ENCODE measurements at places on chromosomes 7 and 10.
A peak's percentile ranks its signal among the peaks of the same experiment; 100 is the strongest.

DNA sequence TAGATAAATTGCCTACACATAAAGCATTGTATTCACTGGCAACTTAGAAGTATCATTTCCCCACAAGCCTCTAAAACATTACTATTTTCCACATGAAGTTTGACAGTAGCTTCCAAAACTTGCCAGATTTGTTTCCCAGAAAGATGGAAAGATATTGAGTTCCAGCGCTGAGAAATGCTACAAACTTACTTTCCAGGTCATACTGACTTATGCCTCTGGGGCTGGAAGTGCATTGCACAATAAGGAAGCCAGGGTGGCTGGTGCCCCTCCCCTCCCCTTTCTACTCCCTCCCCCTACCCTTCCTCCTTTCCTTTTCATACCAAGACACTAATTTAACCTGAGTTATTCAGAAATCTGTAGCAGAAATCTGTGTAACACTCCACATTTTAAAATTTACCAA, 212.6 kb downstream of the WDR37 start:
- no peak for DNase-seq

GRCh38 chr10:33534416-33534815, 199.9 kb upstream of the NRP1 start:
- no peak for DNase-seq

- DNase-seq, result no peak
Measured at GRCh38 chr7:149109969-149110368, 16.2 kb downstream of the ZNF425 start.

- DNase-seq, result no peak
Measured at GRCh38 chr7:74364061-74364460, 74.9 kb downstream of the CLIP2 start.

GRCh38 chr7:37376386-37376785, 72.3 kb downstream of the ELMO1 start:
- no peak for DNase-seq

DNA sequence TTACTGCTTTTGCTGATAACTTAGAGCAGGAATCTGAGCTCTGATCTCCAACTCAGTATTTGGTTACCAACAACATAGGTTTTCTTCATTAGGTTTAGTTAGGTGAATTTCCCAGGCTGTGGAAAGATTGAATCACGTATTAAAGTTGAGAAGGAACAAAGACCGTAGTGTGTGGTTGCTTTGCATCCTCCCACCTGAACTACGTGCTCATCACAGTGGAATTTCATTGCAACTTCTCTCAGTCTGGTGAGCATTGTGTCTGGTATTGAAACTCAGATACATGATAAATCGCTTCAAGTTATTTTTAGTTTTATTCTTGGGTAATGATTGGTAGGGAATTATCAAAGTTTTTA, 139.4 kb upstream of the AKR1E2 start:
- DNase-seq, result no peak

DNA sequence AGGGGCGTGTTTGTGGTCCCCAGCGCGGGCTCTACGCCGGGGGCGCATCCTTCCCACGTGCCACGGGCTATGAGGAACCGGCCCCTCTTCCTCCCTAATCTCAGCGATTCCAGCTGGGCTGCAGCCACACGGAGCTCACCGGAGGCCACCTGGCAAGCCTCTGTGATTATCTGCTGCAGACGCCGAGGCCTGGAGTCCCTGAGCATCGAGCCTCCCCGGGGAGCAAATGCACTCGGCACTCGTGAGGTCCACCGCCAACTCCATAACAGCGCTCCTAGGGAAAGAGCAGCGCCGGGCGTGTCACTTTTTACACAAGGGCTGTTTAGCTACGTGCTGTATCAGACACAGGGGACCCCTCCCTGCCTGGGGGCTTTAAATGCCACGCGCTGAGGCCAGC, 101.2 kb downstream of the DYNC2I1 start:
- DNase-seq, result no peak

DNA sequence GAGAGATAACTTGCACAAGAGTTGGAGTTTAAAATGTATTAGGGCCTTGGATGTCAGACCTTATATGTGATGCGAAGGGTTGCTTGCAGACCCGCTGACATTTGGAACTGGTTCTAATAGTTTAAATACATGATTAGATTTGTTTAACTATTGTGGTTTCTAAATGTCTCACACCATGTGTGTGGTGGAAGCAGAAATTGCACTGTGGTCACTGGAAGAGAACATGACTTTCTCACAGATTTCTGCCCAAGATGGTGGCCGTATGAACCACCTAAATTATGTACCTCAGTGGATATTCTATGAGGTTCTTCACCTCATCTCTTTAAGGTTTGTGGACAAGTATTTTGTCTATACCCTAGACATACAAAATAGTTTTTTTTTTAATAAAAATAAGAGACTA, 8.2 kb upstream of the C1QL3 start:
- no peak for DNase-seq

DNA sequence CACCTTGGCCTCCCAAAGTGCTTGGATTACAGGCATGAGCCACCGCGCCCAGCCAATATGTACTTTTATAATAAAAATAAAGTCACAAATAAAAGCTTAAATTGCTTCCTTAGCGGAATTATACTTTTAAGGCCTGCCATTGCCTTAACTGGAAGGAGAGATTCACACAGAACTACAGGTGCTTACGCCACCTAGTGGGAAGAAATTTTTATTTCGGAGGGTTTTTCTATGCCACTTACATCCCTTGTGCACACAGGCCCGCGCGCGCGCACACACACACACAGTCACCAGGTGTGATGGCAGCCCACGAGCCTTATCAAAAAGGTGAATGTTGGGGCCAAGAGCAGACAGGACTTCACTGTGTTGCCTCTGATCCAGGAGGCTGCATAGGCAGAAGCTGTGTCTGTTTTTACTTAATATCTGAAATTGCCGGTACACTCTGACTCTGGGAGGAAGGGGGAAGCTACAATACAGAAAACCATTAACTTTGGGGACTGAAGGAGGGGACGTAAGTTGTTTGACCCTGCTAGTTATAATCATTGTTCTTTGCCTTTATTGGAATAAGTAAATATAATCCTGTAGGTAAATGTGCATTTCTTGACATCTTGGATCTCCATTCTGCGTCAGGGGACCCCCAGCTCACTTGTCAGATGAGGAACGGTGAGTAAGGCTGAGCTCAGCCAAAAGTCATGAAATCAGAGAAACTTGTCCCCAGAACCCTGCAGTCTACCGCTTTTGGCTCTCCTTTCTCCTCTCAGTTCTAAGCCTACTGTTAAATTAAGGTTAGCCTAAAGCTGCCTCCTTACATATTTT, 87.1 kb downstream of the SLC16A9 start:
- peak; percentile 72 for DNase-seq

- DNase-seq, result no peak
Measured at GRCh38 chr10:94240901-94241300, 121.8 kb downstream of the NOC3L start.

DNA sequence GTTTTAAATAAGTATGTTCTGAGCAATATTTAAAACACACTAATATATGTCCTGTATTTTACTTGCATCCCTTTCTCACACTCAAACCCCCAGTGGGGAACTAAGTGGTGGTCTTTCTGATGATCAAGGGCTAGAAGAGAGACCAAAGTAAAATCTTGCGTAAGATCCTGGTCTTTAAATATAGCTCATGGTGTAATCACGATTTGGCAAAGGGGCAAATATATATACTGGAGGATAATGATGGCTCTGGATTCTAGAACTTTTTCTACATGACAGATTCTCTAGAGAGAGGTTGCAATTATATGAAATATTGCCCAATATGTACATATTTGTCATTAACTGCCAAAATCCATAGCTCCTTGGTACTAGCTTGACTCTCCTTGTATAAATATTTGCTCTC, 438.3 kb downstream of the NXPH1 start:
- DNase-seq, result no peak

DNA sequence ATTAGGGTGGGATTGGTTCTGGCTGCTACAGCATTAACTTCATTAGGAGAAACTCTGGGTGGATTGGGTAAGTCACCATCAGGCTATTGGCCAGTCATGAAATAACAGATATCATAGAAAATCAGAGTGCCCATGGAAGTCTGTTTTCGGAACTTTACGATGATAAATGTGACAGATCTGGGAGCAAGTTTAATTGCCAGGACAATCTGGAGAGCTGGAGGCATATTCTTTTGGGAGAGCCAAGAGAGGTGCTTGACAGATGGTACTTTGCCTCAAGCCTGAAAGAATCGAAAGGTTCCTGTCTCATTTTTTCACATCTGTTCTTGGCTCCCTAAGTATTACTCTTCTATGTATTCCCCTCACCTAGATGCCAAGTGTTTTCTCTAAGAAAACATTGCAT, 369.9 kb downstream of the CNTNAP2 start:
- no peak for DNase-seq

- no peak for DNase-seq
Measured at GRCh38 chr7:143012409-143012808, 14.5 kb downstream of the OR9A2 start.

DNA sequence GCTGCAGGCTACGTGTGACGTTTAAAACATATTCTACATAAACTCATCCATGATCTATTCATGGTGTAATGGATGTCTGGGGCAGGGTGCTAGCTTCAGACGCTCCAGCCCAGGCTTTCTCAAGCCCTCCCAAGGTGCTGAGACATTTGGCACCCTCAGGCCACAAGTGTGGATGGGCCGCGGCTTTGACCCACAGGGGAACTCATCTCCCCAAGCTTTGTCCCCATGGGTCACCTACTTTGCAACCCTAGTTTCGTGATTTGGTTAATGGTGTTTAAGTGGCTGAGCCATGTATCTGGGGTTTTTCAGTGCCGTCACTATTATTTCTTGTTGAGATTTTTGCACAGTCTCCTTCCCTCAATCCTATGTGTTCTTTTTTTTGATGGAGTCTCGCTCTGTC, 66.0 kb downstream of the GRK5 start:
- no peak for DNase-seq

DNA sequence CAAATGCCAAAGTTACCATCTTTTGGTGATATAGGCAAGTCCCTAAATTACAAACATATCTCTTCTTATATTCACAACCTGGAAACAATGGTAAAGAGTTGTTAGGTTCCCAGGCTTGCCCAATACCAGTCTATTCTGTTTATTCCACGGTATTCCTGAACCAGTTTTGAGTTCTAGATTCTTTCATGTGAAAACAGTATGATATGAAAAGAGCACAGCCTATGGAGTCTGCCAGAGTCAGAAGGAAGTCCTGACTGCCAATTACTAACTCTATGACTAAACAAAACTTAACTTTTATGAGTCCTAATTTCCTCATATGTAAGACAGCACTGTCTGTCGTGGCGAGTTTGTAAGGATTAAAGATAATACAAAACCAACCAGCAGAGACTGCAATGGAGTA, 5.6 kb downstream of the ABI1 start:
- no peak for DNase-seq

DNA sequence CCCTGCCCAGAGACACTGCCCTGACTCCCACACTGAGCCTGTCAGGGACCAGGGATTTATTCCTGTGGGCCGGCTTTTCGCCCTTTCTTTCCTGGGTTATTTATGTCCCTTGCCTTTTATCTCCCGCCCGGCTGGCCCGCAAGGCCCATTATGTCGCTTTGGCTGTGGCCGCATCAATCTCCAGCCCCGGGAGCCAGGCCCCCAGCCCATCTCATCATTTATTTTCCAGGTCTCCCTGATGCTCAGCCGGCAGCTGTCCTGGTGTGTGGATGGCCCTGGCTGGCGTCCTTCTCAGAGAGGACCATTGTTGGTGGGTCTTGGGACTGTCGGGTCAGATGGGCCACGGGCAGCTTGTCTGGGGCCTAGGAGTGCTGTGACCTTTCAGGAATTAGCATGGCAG, 82.3 kb downstream of the FAM241B start:
- DNase-seq, result no peak

DNA sequence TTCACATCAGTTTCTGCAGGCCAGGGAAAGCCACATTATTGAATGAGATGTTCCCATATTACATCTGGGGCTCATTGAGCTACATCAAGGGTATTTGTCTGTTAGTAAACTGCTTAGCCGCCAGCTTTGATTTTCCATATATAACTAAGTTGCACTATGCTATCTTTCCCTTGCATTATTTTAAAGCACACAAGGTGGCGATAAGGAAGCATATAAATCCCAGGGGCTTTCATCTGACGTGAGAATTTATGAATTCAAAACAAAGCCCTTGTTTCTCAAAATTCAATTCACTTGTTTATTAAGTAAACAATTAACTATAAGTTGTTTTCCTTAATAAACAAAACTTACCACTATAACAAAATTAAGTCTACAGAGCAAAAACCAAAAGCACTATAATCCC, 334.1 kb upstream of the TPK1 start:
- DNase-seq, result no peak

DNA sequence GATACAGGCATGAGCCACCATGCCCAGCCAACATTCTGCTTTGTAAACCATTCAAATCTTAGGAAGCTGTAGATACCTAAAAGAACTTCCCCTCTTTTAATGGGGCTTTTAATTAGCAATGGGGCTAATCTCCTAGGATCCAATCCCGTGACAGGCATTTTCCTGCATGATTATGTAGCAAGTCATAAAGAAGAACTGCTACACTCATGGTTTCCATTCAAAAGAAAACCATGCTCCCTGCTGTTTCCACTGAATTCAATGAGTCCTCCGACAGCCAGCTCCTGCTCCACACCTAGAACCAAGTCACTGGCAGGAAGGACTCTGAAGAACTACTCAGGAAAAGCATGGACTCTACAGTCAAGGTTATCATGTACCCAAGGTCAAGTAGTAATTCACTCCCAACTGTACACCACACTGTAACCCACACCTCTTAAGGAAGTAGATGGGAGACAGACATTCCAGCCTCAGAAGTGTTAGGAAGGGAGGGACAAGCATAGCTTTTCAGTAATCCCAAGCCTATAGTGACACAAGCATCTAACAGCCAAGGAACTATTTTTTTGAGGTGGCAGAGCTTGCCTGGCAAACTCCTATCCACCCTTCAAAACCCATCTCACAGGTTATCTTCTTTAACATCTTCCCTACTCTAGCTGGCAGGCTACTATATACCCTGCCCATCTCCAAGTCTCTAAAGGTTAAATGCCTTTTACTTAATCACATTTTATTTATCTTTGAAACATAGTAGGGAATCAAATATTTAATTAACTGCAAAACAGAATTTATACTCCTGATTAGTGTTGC, 47.5 kb downstream of the CTBP2 start:
- no peak for DNase-seq

All from putamen (tissue), 1 donor.